ENCODE measurements at places on chromosomes 1 and 21. TPM values are rescaled to one million over a fixed set of nuclear protein-coding genes. Genes with fewer than 3 reads are reported as not detected.

- no peak for DNase-seq
Observed at GRCh38 chr1:53442299-53442698, 16.9 kb upstream of the DMRTB1 start.

GRCh38 chr1:192810253-192810880 lies 1.5 kb downstream of the RGS2 start:
- no peak for DNase-seq

GRCh38 chr1:66396212-66396890 lies 137.6 kb upstream of the SGIP1 start:
- DNase-seq = no peak

INAVA gene
- 0.51 TPM for total RNA-seq

ACTN2 gene
- not detected for total RNA-seq

RNU1-2 gene
- total RNA-seq = 4,458 TPM

- DNase-seq = no peak
Observed at GRCh38 chr1:68585351-68585750, 88.5 kb upstream of the DEPDC1 start.

- no peak for DNase-seq
Observed at GRCh38 chr1:223374064-223374610, 10.2 kb upstream of the SUSD4 start.

PRAMEF15 gene
- total RNA-seq = not detected

GRCh38 chr1:54499360-54500106 lies 48.5 kb upstream of the ACOT11 start:
- DNase-seq = peak; percentile 52

GRCh38 chr21:40652436-40652835 lies 194.5 kb downstream of the DSCAM start:
- no peak for DNase-seq

GRCh38 chr1:207462535-207462934 lies 8.4 kb downstream of the CR2 start:
- DNase-seq = no peak

DNA sequence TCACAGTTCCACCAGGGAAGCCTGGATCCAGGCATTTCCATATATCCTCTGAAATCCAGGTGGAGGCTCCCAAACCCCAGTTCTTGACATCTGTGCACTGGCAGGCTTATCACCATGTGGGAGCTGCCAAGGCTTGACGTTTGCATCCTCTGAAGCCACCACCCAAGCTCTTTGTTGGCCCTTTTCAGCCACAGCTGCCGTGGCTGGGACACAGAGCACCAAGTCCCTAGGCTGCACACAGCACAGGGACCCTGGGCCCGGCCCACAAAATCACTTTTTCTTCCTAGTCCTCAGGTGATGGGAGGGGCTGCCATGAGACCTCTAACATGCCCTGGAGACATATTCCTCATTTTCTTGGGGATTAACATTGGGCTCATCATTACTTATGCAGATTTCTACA lies 22.3 kb downstream of the RNPC3 start:
- no peak for DNase-seq

Data from naive thymus-derived CD4-positive, alpha-beta T cell (primary cell).